Psoas muscle (tissue), 8 donors: ENCODE measurements at places on chromosomes 2 and 18. TPM values are rescaled to one million over a fixed set of nuclear protein-coding genes. Genes with fewer than 3 reads are reported as not detected.

The HAAO gene
- 4.9 TPM for total RNA-seq

The STEAP3 gene
- 28.2 TPM for total RNA-seq

The ECEL1 gene
- 0.32 TPM for total RNA-seq

The LYPD6 gene
- total RNA-seq: 0.11 TPM

The MYO7B gene
- 0.28 TPM for total RNA-seq
